ENCODE measurements at places on chromosomes 12 and 14.

GRCh38 chr14:61203081-61203753 lies 77.9 kb downstream of the TMEM30B start:
- no peak for DNase-seq

DNA sequence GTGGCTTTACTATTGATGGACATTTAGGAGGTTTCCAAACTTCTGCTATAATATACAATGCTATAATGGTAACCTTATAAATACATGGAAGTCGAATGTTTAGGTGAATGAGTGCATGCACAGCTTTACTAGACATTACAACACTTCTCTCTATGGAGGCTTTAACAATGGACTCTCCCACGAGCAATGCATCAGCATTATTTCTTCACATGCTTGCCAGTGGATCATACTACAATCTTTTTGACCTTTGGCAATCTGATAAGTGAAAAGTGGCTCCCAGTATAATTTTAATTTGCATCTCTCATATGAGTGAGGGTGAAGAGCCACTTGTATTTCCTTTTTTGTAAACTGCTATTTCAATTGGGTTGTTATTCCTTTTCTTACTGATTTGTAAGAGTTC lies 18.2 kb downstream of the RDH12 start:
- DNase-seq: no peak

DNA sequence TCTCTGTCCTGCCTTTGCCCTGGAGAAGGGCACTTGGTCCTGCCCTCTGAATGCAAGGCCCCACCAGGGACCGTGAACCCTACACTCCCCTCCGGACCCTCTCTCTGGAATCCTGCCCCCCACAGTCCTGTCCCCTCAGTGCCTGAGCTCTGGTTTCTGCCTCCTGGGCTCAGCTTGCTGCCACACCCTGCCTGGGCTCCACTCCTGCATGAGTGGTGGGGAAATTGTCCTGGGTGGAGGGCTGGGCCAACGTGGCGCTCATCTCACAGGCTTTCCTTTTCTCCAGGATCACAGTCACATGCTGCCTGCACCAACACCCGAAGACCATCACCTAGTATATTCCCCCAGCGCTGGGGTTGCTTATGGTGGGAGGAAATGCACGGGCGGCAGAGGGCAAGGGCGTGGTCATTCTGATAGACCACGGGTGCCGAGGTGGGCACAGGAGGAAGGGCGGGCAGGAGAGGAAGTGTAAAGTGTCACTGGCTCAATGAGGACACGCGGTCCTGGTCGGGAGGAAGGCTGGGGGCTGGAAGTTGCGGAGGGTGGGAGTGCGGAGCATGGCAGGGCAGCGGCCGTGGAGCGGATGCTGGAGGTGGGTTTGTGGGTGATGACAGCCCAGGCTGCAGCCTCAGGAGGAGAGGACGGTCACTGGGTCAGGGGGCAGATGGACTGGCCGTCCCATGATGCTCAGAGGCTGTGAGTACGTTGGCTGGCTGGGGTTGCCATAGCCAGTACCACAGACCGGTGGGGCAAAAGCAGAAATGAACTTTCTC lies 99.5 kb downstream of the KIF26A start:
- no peak for DNase-seq

DNA sequence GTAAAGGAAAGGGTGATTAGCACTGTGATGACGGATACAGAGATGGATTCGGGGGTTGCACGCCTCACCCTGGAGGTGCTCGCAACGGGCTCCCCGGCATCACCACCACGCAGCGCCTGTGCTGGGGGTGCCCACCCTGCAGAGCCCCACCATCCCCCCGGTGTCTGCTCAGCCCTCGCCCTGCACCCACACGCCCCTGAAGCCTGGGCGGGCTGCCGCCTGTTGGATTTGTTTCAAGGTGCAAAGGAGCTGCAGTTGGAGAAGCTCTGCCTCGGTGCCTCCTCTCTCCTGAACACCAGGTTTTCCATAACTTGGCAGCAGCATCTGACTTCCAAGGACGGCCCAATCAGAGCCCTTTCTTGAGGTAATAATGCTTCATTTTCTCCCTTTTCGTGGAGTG lies 106.1 kb upstream of the TMEM132D start:
- no peak for DNase-seq

DNA sequence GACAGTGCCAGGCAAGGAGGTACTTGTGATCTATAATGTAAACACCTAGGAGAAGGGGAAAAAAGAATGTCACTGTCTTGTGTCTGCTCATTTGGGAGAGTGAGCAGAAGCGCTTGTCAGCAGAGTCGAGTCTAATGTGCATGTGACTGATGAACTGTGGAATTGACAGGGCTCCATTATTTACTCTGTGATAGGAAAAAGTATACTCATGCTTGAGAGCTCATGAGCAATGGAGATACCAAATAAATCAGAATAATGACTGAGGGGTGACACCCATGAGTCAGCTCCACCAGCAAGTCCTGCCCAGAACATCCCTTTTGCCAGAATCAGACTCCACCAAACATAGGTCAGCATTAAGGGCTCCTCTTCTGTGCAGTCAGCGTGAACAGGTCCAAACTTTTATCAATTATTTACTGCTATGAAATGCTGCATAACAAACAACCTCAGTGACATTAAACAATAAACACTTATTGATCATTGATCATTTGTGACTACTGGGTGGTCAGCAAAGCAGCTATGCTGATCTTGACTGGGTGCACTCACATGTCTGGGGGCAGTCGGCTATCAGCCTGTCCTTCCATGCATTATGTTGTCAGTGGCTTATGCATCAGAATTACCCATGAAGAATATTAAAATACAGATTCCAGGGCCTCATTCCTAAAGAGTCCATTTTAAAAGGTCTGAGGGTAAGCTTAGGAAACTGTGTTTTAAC lies 29.2 kb upstream of the WSCD2 start:
- DNase-seq: no peak

- DNase-seq: no peak
These were observed 22.0 kb upstream of the SNRPF start for GRCh38 chr12:95836630-95837239.

DNA sequence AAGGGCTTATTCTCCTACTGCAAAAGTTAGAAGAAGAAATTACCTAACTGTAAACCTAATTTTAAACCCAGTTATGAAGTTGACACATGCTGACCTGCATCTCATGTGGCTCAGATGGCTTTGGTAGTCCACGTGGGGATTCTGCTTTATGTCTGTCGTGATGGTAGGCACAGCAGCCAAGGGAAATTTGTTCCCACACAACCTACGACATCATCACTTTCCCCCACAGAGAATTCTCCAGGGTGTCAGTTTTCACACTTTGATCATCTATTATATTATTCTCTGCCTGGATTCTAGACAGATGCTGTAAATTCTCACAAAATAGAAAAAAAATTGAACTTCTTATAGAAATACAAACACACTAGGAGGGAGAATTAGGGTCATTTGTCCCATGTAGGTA lies 70.6 kb downstream of the PTHLH start:
- no peak for DNase-seq
